ENCODE measurements at places on chromosomes 11 and 22.

- DNase-seq, result no peak
Measured at GRCh38 chr11:17257196-17257595, 19.3 kb upstream of the NUCB2 start.

DNA sequence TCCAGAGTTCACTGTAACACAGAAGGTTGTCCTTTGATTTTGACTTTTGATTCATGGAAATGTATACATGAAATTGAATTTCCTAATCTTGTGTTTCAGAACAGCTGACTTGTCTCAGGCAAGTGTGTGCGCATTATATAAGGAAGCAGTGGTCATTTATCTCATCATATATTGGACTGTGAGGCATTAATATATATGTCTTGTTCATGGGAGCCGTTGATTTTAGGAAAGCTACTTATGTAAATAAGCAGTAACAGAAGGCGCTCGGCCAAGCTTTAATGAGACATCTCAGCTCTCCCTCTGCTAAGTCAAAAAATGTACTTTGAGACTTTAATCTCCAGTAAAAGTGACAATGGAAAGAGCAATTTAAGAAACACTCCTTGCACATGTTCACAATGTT lies 100.5 kb downstream of the PDHX start:
- no peak for DNase-seq

- no peak for DNase-seq
Measured at GRCh38 chr11:75147875-75148263, 3.0 kb upstream of the SLCO2B1 start.

DNA sequence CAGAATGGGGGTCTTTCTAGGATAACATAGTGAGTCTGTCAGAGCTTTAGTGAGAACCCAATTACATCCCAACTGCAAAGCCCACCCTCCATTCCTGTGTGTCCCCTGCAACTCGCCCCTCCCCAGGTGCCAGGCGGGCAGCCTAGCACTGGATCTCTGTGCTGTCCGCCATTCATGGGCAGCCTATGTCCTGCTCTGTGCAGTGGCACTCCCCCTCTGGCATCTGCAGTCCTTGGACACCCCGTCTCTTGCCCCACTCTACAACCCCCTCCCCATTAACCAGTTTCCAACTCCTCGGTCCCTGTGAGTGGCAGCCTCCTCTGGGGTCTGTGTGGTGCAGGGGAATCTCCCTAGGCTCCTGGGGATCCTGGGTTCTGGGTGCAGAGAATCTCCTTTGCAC lies 37.0 kb downstream of the MYO7A start:
- DNase-seq, result no peak

- DNase-seq, result no peak
Measured at GRCh38 chr11:73795925-73796632, 8.4 kb downstream of the MRPL48 start.
